Activated naive CD4-positive, alpha-beta T cell treated with anti-CD3 and anti-CD28 coated beads, Interleukin-2, amount 50 U/mL, for 72 hours (primary cell): ENCODE measurements at places on chromosomes 6 and 20. TPM values are rescaled to one million over a fixed set of nuclear protein-coding genes. Genes with fewer than 3 reads are reported as not detected.

GRCh38 chr20:51958099-51959065, 156.1 kb upstream of the SALL4 start:
- DNase-seq, result no peak

- DNase-seq, result no peak
These were observed 169.7 kb upstream of the PTPRK start for GRCh38 chr6:128690063-128690462.

DNA sequence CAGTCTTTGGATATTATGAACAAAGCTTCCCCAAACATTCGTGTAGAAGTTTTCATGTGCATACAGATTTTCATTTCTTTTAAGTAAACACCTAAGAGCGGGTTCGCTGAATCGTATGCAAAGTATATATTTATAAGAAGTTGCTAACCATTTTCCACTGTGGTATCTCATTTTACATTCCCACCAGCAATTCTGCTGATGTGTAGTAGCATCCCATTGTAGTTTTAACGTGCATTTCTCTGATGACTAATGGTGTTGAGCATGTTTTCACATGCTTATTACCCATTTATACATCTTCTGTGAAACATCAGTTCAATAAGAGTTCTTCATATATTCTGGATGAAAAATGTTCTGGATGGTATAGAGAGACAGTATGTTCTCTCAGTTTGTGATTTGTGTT, 97.4 kb downstream of the IYD start:
- no peak for DNase-seq

GRCh38 chr6:137734005-137734874, 132.8 kb upstream of the TNFAIP3 start:
- no peak for DNase-seq

- DNase-seq, result no peak
These were observed 12.8 kb downstream of the TRAF3IP2 start for GRCh38 chr6:111592726-111593511.

GRCh38 chr6:2244261-2245102, 923 bp downstream of the GMDS start:
- DNase-seq, result no peak

GRCh38 chr6:157059781-157060180, 263.5 kb downstream of the TMEM242 start:
- DNase-seq, result no peak

GRCh38 chr6:43391440-43392031, 22.1 kb upstream of the ZNF318 start:
- no peak for DNase-seq

DNA sequence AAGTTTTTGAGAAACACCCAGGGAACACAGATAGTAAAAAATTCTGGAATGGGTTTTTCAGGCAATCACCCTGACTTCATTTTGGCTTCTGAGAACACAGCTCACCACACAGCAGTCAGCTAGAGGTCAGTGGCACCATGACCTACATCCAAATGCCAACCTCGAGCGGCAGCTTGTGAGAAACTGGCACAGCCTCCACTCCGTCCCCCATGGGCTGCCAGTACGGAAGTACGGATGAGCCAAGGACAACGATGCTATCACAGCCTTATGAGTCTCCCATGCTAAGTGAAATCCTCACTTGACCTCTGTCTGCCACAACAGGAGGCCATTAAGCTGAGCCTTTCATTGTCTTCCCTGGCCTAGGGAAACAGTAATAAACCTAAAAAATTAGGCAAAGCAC, 32.0 kb downstream of the KIF16B start:
- DNase-seq, result no peak

- DNase-seq, result no peak
These were observed 68.8 kb downstream of the KCNB1 start for GRCh38 chr20:49413677-49414076.

DNA sequence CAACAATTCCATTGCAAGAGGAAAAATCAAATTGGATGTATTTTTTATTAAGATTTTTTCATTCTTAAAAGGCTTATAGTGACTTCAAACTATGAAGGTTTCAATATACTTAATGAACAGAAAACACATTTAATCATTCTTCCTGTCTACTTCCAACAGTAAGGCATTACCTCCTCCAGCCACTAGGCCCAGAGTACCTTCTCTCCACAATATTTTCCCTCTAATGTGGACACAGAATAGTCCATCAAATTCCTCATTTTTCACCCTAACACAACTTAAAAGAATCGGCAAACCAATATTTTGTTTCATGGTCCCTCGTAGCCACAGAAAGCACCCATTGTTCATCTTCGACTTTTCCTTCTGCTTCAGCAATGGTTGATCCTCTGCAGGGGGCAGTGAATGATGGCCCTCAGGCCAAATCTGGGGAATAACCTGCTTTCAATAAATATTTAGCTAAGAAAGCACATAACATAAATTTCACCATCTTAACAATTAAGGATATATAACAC, 335.4 kb upstream of the ID4 start:
- DNase-seq, result no peak

- no peak for DNase-seq
These were observed 127.2 kb upstream of the TCF21 start for GRCh38 chr6:133761706-133762105.

DNA sequence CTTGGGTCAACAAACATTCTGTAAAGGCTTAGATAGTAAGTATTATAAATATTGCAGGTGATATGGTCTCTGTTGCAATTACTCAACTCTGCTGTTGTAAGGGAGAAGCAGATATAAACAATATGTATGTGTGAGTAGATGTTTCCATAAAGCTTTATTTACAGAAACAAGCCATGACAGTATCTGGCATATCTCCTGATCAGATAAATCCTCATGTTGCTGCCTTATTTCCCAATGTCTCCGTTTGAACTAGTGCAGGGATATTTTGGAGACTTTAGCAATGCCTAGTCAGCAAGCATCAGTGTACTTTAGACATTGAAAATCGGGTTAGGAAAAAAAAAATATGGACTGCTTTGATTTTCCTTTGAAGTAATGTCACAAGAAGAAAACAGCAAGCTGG, 96.1 kb downstream of the LAMA2 start:
- no peak for DNase-seq

DNA sequence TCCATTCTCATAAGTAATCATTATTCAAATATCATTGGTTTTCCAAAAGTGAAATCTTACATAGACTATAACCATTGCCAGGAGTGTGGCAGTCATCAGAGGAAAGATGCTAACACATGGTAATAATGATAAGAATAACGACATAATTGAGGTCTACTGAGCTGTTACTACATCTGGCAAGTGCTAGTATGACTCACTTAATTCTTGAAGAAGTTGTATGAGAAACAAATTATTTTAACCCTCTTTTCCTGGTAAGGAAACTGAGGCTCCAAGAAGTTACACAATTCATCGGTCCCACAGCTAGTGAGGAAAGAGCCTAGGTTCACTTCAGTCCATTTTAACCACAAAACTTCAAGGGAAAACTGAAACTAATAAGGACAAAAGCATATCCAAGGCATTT, 335.6 kb upstream of the BTBD3 start:
- DNase-seq, result no peak

GRCh38 chr6:13289789-13290318, 38.5 kb downstream of the TBC1D7 start:
- DNase-seq, result no peak

DNA sequence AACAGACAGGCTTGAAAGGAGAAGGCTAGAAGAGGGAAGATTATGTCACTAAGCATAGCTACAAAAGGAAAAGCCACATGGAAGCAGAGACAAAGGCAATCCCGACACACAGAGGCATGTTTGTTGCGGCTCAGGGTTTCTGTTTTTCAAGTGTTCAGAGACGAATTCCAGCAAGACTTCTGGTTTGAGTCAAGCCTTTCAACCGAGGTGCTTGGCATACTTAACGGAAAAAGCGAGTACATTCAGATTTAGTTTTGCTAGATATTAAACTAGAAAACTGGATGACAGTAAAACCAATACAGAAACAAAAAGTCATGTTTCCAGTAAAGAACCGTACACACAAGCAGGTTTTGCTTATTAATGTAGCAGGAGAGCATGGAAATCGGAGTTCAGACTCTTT, 27.2 kb downstream of the MCUR1 start:
- peak; percentile 41 for DNase-seq

DNA sequence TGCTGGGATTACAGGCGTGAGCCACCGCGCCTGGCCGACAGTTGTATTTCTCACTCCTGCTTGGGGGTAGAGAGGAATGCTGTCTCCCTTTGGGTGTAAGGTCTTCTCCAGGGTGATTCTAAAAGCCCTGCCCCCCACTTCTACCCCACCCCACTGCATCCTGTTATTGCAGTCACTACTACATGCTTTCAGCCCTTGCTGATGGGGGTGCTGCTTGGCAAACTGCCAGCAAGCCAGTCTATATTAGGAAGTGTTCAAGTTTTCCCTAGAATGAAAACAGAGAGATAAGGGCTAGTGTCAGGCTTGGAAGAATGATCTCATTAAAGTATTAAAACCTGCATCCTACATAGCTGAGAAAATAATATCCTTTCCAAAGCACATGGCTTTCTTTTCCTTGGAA, 31.3 kb downstream of the TTI1 start:
- no peak for DNase-seq

- no peak for DNase-seq
These were observed 35.3 kb downstream of the TAF11 start for GRCh38 chr6:34852406-34853085.

GRCh38 chr6:93784794-93785693, 365.7 kb upstream of the EPHA7 start:
- DNase-seq, result no peak

DNA sequence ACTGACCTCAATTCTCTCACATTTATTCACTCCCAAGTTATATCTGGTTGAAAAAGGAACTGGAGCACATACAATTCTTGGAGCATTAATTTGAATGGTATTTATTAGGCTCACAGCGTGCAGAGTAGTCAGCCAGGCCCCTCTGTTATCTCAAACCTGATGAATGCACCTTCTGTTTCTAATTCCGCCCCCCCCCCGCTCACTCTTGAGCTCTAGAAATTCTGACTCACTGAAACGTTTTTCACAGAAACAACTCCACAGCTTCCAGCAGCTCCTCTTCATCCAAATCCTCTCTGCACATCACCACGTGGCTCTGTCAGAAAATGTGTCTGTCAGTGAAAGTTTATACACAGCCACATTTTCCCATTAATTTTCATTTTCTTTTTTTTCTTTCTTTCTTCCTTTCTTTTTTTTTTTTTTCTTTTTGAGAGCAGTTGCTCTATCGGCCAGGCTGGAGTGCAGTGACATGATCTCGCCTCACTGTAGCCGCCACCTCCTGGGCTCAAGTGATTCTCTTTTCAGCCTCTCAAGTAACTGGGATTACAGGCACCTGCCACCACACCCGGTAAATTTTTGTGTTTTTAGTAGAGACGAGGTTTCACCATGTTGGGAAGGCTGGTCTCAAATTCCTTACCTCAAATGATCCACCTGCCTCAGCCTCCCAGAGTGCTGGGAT, 109.4 kb downstream of the TBXT start:
- no peak for DNase-seq

- DNase-seq, result no peak
These were observed 64.2 kb downstream of the LMBRD1 start for GRCh38 chr6:69732640-69733039.

DNA sequence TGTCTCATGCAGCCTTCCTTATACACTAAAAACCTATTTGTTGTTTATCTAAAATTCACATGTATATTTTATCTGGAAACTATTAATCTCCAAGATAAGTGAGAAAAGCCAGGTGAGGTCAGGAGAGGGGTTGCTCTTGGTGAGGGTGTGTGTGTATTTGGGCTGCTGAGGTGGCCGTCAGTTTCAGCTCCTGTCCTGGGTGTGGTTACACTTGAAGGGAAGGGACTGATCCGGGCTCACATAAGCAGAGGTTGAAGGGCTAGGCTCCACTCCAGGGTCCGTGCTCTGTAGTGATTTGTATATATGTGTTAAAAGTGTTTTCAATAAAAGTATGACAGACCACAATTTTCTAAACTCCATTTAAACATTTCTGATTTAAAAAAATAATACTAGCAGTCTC, 13.5 kb upstream of the SNAI1 start:
- no peak for DNase-seq

DNA sequence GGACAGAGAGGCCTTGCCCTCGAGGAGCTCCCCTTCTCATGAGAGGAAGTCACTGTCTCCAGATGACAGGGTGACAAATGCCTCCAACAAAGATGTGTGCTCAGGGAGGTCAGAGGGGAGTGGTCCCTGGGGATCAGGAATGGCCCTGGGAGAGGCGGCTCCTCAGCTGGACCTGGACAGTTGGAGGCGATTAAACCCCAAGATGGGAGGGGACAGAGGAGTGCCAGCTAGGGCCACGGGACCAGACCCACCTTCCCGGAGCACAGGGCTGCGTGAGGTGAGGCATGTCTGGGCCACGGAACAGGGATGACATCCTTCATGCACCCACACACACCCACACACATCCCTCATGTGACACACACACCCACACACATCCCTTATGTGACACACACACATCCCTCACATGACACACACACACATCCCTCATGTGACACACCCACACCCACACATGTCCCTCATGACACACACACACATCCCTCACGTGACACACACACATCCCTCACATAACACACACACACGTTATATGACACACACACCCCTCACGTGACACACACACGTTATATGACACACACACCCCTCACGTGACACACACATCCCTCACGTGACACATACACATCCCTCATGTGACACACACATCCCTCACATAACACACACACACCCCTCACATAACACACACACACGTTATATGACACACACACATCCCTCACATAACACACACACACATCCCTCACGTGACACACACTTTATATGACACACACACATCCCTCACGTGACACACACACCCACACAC, 57.4 kb upstream of the SLCO4A1 start:
- DNase-seq, result no peak

- DNase-seq, result no peak
These were observed 103.7 kb upstream of the MTHFD1L start for GRCh38 chr6:150761771-150762170.

DNA sequence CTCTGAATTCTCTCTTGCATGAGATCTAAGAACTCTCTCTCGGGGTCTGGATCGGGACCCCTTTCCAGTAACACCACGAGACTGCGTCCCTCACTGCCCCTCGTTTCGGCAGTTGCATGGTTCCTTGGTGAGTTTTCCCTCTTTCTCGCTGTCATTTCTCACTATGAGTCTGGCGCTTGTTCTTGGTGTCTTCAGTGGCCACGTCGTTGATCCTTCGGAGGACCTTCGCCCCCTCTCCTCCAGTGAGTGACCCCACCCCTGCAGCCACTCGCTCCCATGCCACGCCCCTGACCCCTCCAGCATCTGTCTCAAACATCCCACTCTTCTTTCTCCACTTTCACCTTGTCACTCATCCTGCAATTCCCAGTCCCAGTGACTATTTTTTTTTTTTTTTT, 23.0 kb downstream of the SYNJ2 start:
- DNase-seq, result no peak

RIPOR3 gene
- total RNA-seq, result 0.08 TPM

CST4 gene
- total RNA-seq, result not detected

ALDH8A1 gene
- 0.36 TPM for total RNA-seq

TMEM200A gene
- 0.16 TPM for total RNA-seq

SSTR4 gene
- total RNA-seq, result not detected

PABPC1L gene
- 63.6 TPM for total RNA-seq
